ENCODE measurements at places on chromosomes 5 and 9.

DNA sequence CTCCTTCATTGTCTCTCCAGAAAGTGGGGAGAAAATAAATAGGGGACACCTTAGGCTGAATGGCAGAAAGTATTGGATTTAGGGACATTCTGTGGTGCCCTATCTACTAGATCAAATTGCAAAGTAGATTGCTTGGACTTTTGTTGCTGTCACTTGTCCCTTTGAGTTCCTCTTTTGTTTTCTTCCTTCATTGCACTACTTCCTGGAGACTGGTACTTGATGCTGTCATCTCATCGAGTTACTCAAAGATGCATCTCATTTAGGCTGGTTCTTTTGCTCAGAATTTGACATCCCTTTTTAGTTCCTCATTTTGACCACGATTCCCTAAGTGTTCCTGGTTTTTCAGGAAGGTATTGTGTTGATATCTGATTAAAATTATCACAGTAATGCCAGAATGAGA, 137.6 kb downstream of the ADGRV1 start:
- peak; percentile 64 for DNase-seq

DNA sequence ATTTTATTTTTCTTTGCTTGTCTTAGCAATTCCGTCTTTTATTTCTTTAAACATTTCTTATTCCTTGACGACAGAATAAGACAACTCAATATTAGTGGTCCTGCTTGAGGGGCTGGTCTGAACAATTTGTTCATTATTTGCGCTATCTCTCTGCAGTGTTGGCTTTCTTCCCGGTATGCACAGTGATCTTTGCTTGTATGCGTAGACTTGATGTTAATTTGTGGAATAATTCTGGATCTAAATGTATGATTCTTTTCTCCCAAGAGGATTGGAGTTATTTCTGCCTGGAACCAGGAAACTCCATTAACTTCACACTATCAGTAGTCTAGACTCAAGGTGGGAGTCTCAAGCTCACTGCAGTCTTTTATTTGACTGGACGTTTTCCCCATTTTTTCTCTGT, 80.4 kb downstream of the KDM4C start:
- no peak for DNase-seq

DNA sequence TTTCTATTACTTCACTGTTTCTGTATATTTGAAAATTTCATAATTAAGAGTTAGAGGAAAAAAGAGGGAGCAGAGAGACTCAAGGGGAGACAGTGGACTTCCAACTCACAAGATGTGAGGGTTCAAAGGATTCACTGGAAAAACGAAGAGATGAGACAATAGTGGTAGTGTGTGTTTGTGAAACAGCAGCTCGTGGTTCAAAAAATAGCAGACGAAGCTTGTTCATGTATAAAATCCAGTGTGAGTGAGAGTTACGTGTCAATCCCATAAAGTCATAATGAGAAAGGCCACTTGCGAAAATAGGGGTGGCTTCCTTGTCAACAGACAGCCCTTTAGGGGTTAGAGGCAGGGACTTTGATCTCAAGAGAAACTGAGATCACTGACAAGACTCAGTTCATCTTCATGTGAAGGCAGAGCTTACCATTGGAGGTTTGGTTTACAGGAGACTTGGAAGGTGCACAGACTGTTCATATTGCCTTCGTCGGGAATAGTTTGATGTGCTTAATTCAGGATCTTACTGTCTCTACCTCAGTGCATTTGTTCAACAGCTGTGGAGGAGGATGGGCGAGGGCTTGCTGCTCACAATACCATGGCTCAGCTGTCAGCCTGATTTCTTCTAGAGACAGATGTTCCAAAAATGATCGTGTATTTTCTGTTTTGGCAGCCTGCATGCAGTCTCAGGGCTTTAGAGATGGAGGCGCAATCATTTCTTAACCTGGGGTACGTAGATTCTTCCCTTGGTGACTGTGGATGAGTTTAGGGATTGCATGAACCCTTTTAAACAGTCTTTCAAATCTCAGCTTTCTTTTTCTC, 105.7 kb upstream of the KLF9 start:
- DNase-seq = no peak

DNA sequence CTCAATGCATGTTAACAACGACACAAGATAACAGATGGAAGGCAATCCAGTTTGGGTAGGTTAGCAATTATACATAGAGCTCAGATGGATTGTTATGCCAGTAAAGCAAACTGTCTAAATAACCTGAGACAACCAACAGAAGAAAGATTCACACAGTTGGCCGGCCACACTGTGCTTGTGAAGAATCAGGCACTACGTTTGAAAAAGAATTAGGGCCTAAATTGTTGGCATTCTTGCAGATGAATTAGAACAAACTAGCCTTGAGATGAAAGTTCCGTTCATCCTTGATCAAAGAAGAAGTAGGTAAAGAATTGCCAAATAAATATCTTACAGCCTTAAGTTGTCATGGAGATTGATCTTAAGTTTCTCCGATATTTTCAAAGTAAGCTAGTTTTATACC, 210.6 kb downstream of the CDH18 start:
- no peak for DNase-seq

- DNase-seq = no peak
These were observed 611.2 kb downstream of the KIF4B start for GRCh38 chr5:155624597-155625241.

GRCh38 chr5:109167586-109167985, 242.2 kb downstream of the PJA2 start:
- DNase-seq = no peak

GRCh38 chr5:54739371-54739770, 221.8 kb downstream of the SNX18 start:
- no peak for DNase-seq

DNA sequence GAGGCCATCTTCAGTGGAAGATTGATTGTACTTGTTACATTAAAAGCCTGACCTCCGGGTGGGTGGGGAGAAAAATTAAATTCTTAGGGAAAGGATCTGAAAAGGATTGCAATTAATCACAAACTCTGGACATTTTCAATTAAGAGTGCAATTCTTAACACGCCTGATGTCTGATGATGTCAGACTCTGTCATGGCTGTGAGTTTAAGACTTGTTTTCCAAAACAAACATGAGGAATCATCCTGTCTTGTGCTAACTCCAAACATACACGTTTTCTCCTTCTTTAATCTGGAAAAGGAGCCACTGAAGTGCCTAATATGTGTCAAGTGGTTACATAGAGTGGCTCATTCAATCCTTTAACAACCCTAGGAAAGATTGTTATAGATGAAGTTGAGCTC, 60.4 kb upstream of the SMIM23 start:
- no peak for DNase-seq

DNA sequence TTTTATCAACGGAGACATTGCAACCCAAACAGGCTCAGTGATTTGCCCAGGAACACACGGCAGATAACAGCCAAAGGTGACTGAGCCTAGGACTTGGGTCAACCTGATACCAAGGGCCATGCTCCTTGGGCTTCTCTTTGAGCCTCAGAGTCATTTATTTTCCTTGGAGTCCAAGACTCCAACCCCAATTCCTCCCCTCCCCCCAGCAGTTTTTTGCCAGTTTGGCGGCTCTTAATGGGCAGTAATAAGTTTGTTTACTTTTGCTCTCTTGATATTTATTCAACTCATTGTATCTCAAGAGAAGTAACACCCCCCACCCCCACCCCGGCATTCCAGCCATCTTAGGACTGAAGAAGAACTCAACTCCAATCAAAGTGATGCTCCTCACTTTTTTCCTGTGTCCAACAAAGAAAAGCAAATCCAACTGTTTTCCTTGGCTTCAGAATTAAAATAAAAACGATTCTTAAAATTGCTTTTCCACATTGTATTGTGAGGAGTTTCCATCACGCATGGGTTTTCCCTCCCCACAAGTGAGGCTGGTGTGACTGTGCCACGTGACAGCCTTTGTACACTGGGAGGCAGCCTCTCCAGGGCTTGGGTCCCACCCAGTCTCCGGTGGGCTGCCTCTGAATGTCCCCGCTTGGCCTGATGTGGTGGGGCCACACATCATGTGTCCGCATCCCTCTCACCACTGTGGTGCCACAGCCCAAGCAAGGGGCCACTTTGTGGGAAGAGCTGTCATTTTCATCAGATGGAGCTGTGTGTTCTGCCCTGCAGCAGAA, 9.1 kb downstream of the ANGPTL2 start:
- no peak for DNase-seq

GRCh38 chr5:81895307-81895706, 76.5 kb upstream of the ATG10 start:
- DNase-seq = peak; percentile 90

DNA sequence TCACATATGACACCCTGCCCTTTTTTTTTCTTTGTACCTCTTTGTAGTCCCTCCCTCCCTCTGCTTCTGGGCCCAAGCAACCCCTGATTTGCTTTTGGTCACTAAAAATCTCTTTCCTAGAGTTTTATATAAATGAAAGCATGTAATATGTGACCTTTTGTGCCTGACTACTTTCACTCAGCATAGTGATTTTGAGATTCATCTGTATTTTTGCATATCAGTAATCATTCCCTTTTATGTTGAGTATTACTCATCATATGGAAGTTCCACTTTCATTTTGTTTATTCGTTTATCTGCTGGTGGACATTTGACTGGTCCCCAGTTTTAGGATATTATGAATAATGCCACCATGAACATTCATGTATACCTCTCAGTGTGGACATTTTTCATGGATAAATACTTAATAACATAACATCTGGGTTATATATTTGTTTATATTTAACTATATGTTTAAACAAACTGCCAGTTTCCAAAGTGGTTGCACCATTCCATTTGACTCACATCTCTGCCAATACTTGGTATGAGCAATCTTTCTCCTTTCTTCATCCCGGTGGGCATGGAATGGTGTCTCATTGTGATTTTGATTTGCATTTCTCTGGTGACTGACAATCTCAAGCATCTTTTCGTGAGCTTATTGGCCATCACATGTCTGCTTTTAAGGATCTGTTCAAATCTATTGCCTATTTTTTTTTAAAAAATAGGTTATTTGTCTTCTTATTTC, 115.7 kb upstream of the S1PR3 start:
- DNase-seq = peak; percentile 67

- DNase-seq = no peak
These were observed 124.5 kb downstream of the EDIL3 start for GRCh38 chr5:84260140-84260539.

DNA sequence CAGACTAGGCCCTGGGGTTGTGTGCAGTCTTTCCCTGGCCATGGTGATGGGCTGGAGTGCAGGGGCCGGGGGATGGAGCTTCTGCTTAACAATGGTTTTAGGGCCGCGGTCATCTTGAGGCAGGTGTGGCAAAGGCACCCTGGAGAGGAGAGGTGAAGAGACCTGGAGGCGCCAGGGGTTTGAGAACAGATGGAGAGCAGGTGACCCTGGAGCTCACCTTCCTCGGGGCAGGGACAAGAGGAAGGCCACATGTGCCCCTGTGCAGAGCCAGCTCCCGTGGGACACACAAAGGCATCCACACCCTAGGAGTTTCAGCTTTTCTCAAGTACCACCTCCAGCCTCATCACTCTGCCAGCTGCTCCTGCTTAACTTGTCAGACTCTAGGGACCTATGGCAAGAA, 46.4 kb upstream of the SH3GL2 start:
- no peak for DNase-seq

DNA sequence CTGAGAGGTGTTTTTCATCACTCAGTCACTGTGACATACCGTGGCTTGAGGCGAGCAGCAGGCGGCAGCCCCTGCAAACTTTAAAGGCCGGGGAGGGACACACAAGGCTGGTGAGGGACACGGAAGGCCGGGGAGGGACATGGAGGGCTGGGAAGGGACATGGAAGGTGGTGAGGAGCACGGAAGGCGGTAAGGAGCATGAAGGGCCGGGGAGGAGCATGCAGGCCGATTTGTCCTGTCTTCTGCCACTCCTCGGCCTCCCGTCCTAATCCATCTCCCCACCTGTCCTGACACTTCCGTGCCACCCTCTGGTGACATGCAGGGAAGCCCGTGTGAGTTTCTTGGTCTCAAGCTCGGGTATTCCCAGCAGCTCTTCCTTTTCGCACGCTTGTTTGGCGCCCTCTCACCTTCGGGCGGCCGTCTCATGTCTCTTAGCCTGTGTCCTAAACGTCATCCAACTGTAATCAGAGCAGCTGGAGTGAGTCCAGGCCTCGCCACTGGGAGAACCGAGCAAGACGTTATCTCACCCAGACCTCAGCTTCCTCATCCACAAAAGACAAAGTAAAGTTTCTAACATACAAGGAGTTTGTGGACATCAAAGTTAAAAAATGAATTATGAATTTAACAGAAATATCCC, 126.5 kb downstream of the MRPL36 start:
- peak; percentile 19 for DNase-seq

- no peak for DNase-seq
These were observed 26.0 kb upstream of the PDE4D start for GRCh38 chr5:59919484-59919883.

GRCh38 chr9:99822806-99823591, 1.3 kb downstream of the NR4A3 start:
- no peak for DNase-seq

- DNase-seq = no peak
These were observed 42.7 kb upstream of the NCS1 start for GRCh38 chr9:130129432-130130061.

DNA sequence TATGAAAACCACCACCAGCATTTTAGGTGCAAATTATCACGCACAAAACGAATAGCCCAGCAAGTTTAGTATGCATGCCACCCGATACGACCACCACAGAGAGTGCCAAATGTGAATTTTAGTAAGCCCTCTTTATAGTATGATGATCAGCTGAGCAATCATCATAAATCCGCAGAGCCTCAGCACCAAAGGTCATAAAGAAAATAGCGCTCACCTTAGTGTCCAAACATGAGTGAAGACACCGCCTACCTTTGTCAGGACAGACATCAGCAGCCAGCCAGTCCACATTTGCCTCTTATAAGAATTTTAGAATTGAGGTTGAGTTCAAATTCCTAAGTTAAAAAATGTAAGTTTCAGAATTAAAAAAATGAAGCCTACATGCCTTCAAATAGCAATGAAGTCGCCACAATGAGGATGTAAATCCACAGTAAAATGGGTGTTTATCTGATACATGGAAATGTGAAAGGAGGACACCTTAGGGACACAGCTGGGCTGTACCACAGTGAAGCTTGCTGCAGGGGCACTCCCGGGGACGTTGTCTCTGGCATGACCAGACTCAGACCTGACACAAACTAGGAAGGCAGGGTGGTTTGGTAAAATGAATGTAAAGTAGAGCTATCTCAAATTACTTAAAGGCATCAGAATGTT, 149.0 kb downstream of the AUH start:
- no peak for DNase-seq

- DNase-seq = no peak
These were observed 262.5 kb downstream of the MED10 start for GRCh38 chr5:6115852-6116251.

Data from suppressor macrophage treated with lipopolysaccharide for 1 hour (primary cell).